Temporal lobe (tissue), 4 donors: ENCODE measurements at places on chromosomes 1 and 21. TPM values are rescaled to one million over a fixed set of nuclear protein-coding genes. Genes with fewer than 3 reads are reported as not detected.

The RNU1-2 gene
- total RNA-seq, result 73,230 TPM

The TEKT2 gene
- 5.9 TPM for total RNA-seq

The OR2L13 gene
- total RNA-seq, result 0.74 TPM

The LCE3D gene
- not detected for total RNA-seq

The SPATA21 gene
- total RNA-seq, result not detected

The ITLN2 gene
- not detected for total RNA-seq

The MPL gene
- total RNA-seq, result not detected

The KCNJ6 gene
- total RNA-seq, result 13.8 TPM

The PRR9 gene
- 0.49 TPM for total RNA-seq

The NR0B2 gene
- not detected for total RNA-seq

The HAO2 gene
- total RNA-seq, result not detected

The C1orf185 gene
- total RNA-seq, result not detected

The ZBTB7B gene
- 1.5 TPM for total RNA-seq

The PADI3 gene
- total RNA-seq, result not detected

The SLAMF6 gene
- total RNA-seq, result not detected

The TMPRSS15 gene
- under 0.01 TPM for total RNA-seq

The KDF1 gene
- not detected for total RNA-seq

The EDN2 gene
- total RNA-seq, result not detected

The OR2W3 gene
- total RNA-seq, result 2.5 TPM

The CHAF1B gene
- 2.0 TPM for total RNA-seq

The KRTAP10-6 gene
- total RNA-seq, result not detected

The VSIG8 gene
- total RNA-seq, result not detected

The TMEM54 gene
- 3.7 TPM for total RNA-seq

The CLDN8 gene
- not detected for total RNA-seq

The OLIG2 gene
- total RNA-seq, result 15.2 TPM

The CTPS1 gene
- 15.5 TPM for total RNA-seq

The KRTAP7-1 gene
- not detected for total RNA-seq

The MYOG gene
- not detected for total RNA-seq

The PRKAA2 gene
- 29.5 TPM for total RNA-seq

The COL18A1 gene
- total RNA-seq, result 17.0 TPM

The FAM72A gene
- total RNA-seq, result 1.7 TPM

The SPRR2F gene
- not detected for total RNA-seq

The RGL1 gene
- total RNA-seq, result 34.7 TPM
